Uterus (tissue), 4 donors: ENCODE measurements at places on chromosomes 7 and 10. TPM values are rescaled to one million over a fixed set of nuclear protein-coding genes. Genes with fewer than 3 reads are reported as not detected.

The HTRA1 gene
- 98.3 TPM for total RNA-seq

The GNAT3 gene
- not detected for total RNA-seq

The POMZP3 gene
- 11.7 TPM for total RNA-seq

The NAT16 gene
- not detected for total RNA-seq

The OR2A14 gene
- not detected for total RNA-seq

The EIF4EBP2 gene
- 26.9 TPM for total RNA-seq
